ENCODE measurements at places on chromosomes 5 and 9. TPM values are rescaled to one million over a fixed set of nuclear protein-coding genes. Genes with fewer than 3 reads are reported as not detected.

RAB3C gene
- total RNA-seq = 38.1 TPM

TLX3 gene
- total RNA-seq = not detected

PCDHB6 gene
- total RNA-seq = 3.1 TPM

EGFL7 gene
- 13.7 TPM for total RNA-seq

C9orf57 gene
- not detected for total RNA-seq

SOX30 gene
- total RNA-seq = not detected

Data from occipital lobe (tissue), 3 donors.